ENCODE measurements at places on chromosomes 16 and 17.

DNA sequence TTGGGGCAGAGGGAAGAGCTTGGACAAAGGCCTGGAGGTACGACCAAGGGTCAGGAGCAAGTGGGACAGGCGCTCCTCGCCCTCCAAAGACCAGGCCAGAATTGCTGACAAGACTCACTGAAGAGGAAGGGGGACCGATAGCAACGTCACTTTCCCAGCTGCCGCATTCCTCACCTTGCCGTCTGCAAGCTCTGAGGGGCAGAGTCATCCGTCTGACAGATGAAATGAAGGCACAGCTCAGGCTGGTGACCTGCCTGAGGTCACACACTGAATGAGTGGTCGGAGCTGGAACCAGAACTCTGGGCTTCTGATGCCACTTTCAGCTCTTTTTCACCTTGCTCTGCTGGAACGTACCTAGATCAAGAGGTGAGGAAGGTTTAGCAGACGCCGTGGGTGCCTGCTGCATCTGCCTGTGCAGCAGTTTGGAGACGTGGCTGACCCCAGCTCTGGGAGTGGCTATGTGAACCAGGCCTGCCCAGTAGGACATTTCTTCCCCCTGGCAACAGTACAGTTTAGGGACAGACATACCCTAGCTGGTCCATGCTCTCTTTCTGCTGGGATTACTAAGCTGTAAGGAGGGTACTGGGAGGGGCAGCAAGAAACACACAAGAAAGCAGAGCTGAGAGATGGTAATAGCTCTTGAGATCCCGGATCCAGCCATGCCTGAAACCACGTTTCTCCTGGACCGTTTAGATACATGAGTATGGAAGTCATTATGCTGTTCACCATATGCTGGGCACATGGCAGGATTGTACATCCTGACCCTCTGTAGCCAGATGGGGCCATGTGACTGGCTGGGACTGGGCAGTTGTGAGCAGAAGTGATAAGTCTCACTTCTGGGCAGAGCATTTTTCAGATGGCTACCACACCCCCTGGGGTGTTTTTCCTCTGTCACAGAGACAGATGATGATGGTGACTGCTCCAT is 50.9 kb downstream of the IL21R start:
- no peak for DNase-seq

DNA sequence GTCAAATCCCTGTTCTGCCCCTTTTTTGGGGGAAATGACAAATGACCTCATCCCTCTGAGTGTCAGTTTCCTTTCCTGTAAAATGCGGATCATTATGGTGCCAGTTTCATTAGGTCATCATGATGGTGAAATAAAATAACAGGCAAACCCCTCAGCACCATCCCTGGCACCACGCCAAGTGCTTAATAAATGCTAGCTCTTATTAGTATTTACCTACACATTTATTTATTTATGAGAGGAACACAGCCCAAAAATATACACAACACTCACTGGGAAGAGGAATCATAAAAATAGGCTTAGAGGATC is 28.6 kb upstream of the GPRC5B start:
- DNase-seq = no peak

- peak; percentile 62 for DNase-seq
These were observed 481 bp downstream of the MYO19 start for GRCh38 chr17:36533935-36534839.

DNA sequence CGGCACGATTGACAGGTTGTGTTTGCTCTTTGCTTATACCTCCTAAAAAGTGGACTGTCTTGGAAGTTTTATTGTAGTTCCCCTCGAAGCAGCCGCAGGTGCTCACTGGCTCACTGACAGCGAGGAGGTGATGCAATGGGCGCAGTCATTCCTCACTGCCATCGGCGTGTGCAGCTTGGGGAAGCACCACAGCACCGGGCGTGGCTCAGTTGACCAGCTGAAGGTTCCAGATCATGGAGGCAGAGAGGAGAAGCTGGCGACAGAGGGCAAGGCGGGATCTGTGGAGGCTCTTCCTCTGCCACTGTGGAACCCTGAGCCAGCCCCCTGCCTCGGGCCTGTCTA is 72.1 kb upstream of the TNRC6C start:
- peak; percentile 44 for DNase-seq

DNA sequence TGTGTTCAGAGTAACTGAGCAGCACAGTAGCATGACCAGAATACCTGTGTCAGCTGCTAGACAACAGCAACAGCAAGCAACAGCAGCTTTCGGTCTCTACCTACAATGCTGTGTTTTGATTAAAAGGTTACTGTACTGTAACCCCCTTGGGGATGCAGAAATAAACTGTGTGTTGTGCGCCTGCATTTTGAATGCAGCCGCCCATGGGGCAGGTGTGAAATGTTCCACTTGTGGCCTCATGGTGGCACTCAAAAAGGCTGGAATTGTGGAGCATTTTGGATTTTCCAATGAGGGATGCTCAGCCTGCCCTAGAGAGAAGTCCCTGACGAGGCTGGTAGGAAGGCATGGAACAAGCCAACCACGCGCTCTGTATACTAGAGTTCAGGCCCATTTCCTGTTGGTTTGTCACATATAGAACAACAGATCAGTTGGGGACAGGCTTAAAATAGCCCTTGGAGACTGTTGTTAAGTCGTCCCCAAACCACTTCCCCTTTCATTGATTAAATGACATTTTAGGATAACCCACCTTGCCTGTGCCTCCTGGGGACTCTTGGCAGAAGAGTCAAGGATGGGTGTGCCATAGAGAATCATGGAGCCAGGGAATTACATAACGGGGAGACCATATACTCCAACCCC is 27.1 kb downstream of the SCPEP1 start:
- no peak for DNase-seq

DNA sequence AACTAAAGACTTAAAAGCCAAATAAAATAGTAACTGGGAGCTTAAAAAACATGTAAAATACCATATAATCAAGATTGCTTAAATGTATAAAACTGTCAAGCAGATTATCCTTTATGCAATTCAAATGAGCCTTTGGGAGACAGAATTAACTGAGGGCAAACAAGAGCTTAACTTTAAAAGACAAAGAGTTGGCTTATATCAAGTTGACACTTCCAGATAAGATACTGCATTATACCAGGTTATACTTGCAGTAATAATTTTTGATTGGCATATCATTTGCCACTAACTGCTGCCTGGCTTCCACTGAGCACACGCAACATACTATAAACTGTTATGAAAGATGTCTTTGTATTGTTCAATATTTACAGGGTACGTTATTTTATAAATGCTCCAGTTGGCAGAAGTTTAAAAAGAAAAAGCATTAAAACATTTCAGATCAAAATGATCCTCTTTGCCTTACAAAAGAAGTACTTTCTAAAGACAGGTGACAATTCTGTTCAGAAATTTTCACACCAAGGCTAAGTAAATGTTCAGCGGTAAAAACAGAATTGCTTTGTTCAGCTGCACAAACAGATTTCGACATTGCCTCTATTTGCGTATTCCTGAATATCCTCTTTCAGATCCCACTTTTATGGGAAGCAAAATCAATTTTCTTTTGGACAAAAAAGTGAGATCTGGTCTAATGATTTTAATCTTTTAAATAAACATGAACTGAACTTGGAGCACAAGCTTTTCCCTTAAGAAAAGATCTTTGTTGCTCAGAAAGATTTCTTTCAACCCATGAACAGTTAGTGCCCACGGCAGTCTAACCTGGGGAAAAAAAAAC is 50.7 kb downstream of the TOX3 start:
- DNase-seq = no peak

DNA sequence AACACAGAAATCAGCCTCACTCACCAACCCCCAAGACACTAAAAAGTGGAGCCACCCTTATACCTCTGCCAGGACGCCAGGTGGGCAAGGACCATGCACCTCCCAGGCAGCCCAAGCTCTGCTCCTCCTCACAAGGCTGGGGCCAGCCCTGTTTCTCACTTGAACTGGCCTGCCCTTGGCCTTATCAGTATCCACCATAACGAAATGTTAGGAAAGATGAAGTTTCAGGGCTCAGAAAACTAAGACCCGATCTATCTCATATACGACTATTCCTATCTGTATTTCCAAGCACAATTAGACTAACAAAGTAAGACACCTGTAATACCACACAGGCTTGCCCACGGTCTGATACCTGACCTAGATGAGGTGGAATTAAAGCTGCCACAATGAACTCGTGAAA is 6.9 kb downstream of the FBXO31 start:
- no peak for DNase-seq

GRCh38 chr16:57133886-57134285 is 41.5 kb downstream of the CPNE2 start:
- no peak for DNase-seq

- DNase-seq = no peak
These were observed 104.1 kb downstream of the BANP start for GRCh38 chr16:88055356-88055755.

GRCh38 chr16:70342016-70342415 is 4.7 kb upstream of the DDX19A start:
- no peak for DNase-seq

- DNase-seq = no peak
These were observed 69.1 kb downstream of the CACNG1 start for GRCh38 chr17:67113486-67113885.

GRCh38 chr16:48862087-48862532 is 252.1 kb upstream of the N4BP1 start:
- DNase-seq = no peak

DNA sequence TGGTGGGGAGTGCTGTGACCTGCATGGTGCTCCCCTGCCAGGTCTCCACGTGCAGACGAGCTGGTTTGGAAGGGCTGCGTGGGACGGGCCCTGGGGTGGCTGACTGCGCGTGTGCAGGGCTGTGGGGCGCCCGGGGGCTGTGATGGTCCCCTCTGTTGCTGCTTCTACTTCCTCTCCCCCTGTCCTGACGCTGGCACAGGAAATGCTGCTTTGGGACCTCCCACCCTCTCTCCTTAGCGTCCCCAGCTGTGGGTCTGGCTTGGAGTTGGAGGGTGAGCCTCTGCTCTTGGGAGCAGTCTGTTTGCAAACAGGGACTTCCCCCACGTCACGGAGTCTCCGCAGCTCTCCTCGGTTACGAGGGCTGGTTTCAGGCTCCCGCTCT is 35.2 kb downstream of the TSC2 start:
- no peak for DNase-seq
